Stimulated activated naive B cell treated with anti-CD40 and anti-IgM and Interleukin-4, amounts not matched to agents 10 μg/mL and 1 μg/mL and 100 μg/mL, for 72 hours (primary cell): ENCODE measurements at places on chromosomes 7 and 10.

- DNase-seq, result no peak
These were observed 5.9 kb downstream of the EBF3 start for GRCh38 chr10:129958148-129958628.

DNA sequence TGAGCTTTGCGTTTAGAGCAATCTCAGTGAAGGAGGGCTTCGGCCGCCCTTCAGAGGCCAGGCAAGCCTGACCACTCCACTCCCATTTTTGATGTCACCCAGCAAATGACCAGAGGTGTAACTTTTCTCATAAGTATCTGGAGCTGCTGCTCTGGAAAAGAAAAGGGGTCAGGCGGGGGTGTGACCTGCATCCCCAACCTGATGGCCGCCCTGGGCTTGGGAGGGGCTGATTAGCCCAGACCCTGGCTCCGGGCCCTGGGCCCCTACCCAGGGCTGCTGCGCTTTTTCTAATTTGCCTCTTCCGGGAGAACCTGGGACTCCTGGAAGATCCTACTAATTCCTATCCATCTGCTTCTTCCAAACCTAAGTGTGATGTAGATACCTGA, 9.6 kb upstream of the EBF3 start:
- DNase-seq, result no peak

DNA sequence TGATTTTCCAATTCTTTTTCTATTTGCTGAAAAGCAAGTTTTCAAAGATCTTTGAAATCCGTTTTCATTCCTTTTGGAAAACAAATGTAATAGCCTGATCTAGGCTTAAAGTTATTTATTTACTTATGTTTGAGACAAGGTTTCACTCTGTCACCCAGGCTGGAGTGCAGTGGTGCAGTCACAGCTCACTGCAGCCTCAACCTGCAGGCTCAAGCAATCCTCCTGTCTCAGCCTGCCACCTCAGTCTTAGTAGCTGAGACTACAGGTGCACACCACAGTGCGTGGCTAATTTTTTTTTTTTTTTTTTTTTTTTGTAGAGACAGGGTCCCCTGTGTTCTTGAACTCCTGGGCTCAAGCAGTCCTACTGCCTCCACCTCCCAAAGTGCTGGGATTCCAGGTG, 4.6 kb downstream of the ST7 start:
- DNase-seq, result no peak

GRCh38 chr10:98444314-98445006, 2.3 kb downstream of the HPS1 start:
- DNase-seq, result peak; percentile 35

GRCh38 chr10:74652664-74653063, 173.7 kb upstream of the KAT6B start:
- DNase-seq, result no peak

DNA sequence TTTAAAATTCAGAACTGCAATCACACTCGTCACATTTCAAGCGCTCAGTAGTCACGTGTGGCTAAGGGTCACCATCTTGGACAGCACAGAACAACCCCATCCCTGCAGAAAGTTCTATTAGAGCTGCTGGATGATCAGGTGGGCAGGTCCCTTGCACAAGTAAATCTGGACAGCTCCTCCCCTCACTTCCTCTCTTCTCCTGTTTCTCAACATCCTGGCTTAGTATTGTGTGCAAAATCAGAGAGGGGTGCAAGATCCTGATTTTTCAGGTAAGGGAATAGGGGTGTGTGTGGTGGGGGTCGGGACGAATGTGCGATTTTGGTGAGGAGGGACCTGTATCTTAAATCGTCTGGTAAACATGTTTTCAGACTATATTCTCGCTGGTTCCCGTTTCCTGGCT, at the start of gene GIMAP4:
Gene GIMAP4, plus strand, starts transcription at position 222 of the 400 bp plus-strand sequence. CDS start 2,512 bp downstream, outside the sequence.
- DNase-seq, result no peak

DNA sequence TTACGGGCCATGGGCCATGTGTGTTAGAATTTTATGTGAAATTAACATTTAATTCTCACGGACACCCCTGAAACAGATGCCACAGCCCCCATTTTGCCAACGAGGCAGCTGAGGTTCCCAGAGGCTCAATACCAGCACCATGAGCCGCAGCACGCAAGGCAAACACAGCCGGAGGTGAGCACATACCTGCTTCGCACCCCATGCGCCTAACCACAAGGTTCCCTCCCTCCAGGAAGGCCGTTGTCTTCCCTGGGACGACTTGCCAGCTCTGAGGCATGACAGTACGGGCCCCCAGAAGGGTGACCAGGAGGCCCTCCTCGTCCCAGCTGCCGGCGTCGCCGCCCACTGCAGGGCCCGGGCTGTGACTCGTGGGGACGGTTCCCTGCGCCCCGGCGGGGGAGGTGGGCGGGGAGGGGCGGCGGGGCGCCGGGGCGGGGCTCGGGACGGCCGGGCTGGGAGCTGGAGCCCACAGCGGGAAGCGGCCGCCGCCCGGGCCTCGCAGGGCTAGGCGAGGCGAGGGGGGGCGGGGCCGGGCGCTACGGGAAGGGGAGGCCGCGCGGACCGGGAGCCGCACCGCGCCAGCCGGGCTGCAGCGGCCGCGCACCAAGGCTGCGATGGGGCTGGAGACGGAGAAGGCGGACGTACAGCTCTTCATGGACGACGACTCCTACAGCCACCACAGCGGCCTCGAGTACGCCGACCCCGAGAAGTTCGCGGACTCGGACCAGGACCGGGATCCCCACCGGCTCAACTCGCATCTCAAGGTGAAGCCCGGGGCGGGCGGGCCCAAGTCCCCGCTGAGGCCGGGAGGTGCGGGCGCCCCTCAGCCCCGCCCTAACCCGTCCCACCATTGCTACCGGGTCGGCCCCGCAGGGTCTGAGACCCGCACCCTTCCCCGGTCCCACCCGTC, at the start of gene CAV2:
Gene CAV2, plus strand, starts transcription at position 571 of the 910 bp plus-strand sequence. Its CDS starts 44 bp downstream, at position 615.
- no peak for DNase-seq

- DNase-seq, result no peak
These were observed 37.6 kb downstream of the R3HCC1L start for GRCh38 chr10:98172073-98172472.

DNA sequence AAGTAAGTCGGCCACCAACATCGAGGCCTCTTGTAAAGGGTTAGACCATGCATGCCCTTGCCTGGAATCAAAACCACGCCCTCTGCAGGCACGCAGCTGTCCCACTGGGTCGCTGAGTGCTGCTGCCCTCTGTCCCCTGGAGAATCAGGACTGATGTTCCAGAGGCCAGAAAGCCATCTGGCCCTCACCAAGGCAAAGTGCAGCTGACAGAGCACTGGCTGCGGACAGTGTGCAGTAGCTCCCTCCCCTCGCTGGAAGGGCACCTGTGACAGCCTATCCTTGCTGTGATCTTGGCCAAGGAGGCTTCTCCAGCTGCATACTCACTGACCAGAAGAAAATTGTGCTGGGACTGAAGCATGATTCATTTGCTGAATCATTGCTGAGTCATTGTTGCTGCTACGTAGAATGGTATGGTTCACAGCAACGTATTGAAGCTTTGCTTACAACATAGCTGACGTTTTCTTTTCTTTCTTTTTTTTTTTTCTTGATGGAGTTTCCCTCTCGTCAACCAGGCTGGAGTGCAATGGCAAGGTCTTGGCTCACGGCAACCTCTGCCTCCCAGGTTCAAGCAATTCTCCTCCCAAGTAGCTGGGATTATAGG, 30.4 kb downstream of the DDC start:
- DNase-seq, result no peak

GRCh38 chr7:130838738-130839137, 104.7 kb upstream of the KLF14 start:
- no peak for DNase-seq

GRCh38 chr7:120550494-120551048, 277.6 kb downstream of the KCND2 start:
- DNase-seq, result no peak

- DNase-seq, result no peak
These were observed 386.8 kb upstream of the POT1 start for GRCh38 chr7:125316466-125316865.

GRCh38 chr10:86360657-86361056, 5.9 kb downstream of the GRID1 start:
- no peak for DNase-seq

GRCh38 chr7:148402159-148402558, 188.4 kb upstream of the C7orf33 start:
- DNase-seq, result no peak

GRCh38 chr10:112360308-112361270, 13.3 kb upstream of the ACSL5 start:
- no peak for DNase-seq

DNA sequence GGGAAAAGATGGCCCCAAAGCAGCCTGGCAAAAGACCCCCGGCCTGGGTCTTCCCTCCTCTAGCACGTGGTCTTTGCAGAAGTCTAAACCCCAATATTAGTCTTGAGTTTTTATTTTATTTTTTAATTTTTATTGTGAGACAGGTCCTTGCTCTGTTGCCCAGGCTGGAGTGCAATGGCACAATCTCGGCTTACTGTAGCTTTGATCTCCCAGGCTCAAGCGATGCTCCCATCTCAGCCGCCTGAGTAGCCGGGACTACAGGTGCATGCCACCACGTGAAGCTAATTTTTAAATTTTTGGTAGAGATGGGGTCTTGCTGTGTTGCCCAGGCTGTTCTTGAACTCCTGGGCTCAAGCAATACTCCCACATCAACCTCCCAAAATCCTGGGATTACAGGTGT, 40.3 kb upstream of the MXI1 start:
- DNase-seq, result no peak

GRCh38 chr10:67816719-67817118, 21.3 kb downstream of the DNAJC12 start:
- DNase-seq, result no peak

DNA sequence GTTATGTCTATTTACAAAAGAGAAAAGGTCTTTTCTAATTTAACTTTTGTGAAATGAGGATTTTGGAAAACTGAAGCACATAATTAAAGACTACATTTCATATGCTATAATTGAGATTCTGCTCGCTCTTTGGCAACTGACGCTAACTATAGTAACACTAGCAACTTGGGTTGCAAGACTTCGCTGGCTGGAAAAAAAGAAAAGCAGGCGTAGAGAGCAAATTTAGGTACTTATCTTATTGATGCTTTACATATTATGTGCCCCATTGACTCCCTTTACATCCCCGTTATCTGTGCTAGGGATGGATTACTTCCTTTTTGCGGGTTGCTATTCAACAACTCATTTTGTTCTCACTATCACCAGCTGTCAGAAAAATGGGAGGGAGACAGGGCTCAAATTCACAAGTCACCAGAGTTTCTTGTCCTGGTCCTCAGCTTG, 10.5 kb downstream of the SEMA3C start:
- no peak for DNase-seq

- no peak for DNase-seq
These were observed 282.9 kb downstream of the PRKG1 start for GRCh38 chr10:51357170-51357569.

GRCh38 chr7:917255-918117, 37.0 kb downstream of the ADAP1 start:
- no peak for DNase-seq

DNA sequence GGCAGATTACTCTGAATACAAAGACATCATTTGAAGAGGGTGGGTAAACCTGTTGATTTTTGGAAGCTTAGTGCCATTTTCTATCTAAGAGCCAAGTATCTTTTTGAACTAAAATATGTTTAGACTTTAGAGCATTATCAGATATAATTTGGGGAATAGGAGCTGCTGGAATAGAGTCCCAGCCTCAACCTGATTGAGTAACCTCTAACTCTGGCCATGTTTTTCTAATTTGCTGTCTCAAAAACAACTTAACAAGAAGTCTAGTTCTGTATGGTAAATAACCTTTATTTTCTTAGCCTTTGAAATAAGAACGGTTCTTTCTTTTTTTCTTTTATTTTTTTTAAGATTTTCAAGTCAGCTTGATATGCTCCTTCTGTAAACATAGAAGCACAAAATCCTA, 224.5 kb downstream of the DYNC1I1 start:
- no peak for DNase-seq

- no peak for DNase-seq
These were observed 120.4 kb downstream of the MALRD1 start for GRCh38 chr10:19169041-19169440.

- DNase-seq, result no peak
These were observed 386.6 kb downstream of the SH2D4B start for GRCh38 chr10:80924063-80924952.

GRCh38 chr10:76082956-76083355, 651.5 kb downstream of the LRMDA start:
- no peak for DNase-seq

DNA sequence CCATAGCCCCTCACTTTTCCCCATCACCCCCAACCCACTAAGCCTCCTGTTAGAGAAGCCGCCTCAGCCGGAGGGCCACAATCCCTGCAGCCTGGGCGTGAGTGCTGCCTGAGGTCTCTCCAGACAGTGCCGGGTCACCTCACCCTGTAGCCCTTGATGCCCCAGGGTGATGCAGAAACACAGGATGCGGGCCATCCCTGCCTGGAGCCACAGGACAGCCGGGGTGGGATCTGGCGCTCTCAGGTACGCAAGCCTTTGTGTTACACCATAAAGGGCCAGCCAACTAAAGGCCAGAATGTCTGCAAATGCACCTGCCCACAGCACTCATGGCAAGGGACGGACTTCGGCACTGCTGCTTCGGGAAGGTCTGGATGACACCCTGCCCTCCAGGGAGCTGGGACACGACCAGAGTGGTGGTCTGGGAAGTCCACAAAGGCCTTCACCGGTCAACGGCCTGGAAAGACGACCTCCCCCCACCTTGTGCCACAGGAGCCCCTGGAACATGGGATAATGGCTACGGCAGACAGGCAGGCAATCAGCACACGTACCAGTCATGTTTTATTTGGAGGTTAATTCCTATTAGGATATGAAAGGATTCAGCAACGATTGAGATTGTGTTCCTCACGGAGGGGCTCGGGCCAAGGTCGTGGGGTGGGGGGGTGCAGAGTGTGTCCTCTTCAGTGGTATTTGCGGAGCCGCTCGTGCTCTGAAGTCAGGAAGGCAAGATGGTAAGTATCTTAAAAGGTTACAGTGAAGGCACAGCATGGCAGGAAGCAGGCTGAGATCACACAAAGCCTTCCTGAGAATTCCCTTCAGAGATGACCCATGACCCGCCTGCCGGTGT, 8.1 kb downstream of the ATP5MF start:
- DNase-seq, result no peak

- no peak for DNase-seq
These were observed 3.5 kb upstream of the SEPTIN7 start for GRCh38 chr7:35797311-35797710.

- no peak for DNase-seq
These were observed 265.1 kb downstream of the ETV1 start for GRCh38 chr7:13724191-13724976.

- no peak for DNase-seq
These were observed 26.0 kb downstream of the SPOCK2 start for GRCh38 chr10:72062382-72062781.

GRCh38 chr10:15316871-15317464, 54.1 kb downstream of the FAM171A1 start:
- DNase-seq, result no peak

DNA sequence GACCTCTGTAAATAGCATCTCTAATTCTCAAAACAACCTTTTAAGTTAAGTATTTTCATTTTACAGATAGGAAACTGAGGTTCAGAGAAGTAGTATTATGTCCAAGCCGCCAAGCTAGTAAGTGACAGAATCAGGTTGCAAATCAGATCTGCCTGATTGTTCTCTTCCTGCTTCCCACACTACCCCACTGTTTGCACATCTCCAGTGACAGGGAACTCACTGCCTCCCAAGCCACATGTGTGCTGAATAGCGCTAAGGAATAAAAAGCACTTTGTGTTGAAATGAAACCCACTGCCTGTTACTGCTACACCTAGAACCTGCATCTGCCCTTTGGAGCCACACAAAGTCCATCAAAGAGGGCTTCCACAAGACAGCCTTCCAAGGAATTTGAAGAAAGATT, 45.1 kb upstream of the WDR11 start:
- no peak for DNase-seq
